Dermis blood vessel endothelial cell (primary cell): ENCODE measurements at places on chromosomes 1 and 21. TPM values are rescaled to one million over a fixed set of nuclear protein-coding genes. Genes with fewer than 3 reads are reported as not detected.
A peak's percentile ranks its signal among the peaks of the same experiment; 100 is the strongest.

Gene ELF3
- total RNA-seq = 0.14 and 0.68 TPM in 2 replicates

Gene LAMTOR5
- total RNA-seq = 24.6 and 61.4 TPM in 2 replicates

Gene TSPEAR
- total RNA-seq = 0.47 and 1.0 TPM in 2 replicates

GRCh38 chr1:244801246-244801645, 34.2 kb upstream of the COX20 start:
- DNase-seq = peak; percentile 73

DNA sequence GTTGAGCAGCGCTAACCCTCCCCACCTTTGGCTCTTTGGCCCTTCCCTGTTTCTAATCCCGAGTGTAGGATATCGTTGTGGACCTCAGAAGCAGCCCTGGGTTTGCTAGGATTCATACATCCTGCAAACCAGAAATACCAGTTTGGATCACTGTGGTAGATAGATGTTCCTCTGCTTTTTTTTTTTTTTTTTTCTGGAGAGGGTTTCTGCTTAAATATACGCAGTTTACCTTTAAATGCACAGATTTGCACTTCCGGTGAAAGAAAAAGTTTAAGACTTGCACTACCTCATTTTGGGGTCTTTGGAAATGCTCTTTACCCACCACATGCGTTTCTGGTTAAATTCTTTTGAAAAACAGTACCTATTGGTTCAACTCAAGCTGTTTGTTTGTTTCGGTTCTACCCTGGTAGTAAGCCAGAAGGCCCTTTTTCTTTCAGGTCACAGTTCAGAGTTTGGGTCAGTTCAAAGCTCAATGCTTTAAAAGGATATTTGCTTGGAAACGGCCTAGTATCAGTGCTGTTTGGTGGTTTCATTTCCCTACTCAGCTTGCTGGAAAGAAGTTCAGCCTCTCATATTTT, 908 bp downstream of the DDI2 start:
- peak; percentile 26 for DNase-seq

DNA sequence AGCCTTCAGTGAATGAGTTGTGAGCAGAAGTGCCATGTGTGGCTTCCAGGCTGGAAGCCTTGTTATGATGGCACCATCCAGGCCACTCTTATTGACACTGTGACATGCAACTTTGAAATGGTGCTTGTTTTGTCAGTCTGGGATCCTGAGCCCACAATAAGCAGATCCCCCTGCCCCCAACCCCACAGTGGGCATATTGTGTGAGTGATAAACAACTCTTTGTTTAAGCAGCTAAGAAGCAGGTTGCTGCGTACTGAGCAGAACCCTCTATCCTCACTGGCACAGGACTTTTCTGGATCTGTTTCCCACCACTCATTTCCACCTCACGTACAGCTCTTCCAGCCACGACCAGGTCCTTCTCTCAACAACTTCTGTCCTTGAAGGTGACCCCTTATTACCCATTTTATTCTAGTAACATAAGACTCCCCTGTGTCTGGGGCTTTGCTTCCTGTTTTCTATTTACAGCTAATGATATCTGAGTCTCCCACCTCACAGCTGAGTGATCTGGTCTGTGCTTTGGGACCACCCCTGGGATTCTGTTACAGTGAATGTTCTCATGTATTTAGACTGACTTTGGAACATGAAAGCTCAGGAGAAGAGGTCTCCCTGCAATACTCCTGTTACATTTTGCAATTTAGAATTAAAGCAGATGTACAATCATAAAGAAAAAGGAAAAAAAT, 375.5 kb downstream of the PCP4 start:
- DNase-seq = no peak

GRCh38 chr1:59194621-59195020, 102.3 kb upstream of the FGGY start:
- no peak for DNase-seq

DNA sequence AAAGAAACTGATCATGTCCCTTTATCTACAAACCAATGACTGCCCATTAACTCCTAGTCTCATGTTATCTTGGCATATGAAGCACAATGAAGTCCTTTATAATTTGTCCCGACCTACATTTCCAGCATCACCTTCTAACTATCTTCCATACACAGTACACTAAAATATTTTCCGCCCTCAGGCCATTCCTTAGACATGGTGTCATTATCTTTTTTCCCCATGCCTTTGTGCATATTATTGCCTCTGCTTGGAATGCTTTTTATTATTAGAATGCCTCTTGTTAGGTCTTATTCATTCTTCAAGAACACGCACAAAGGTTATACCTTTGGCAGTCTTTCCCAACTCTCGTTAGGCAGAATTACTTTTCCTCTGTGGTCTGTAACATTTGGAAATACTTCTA, 39.6 kb downstream of the ATG4C start:
- DNase-seq = no peak

DNA sequence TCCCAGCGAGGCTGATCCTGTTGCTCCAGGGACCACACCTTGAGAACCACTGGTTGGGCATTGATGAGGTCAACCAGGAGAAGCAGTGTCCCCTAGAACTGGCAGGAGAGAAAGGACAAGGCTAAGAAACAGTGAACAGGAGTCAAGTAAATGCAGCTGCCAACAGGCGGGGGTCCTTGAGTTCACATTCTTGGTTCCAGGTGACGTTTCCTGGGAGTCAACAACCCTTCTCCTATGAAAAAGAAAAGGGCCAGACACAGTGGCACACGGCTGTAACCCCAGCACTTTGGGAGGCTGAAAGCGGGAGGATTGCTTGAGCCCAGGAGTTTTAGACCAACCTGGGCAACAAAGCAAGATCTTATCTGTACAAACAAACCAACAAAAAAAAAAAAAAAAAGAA, 98.3 kb downstream of the KAZN start:
- no peak for DNase-seq

DNA sequence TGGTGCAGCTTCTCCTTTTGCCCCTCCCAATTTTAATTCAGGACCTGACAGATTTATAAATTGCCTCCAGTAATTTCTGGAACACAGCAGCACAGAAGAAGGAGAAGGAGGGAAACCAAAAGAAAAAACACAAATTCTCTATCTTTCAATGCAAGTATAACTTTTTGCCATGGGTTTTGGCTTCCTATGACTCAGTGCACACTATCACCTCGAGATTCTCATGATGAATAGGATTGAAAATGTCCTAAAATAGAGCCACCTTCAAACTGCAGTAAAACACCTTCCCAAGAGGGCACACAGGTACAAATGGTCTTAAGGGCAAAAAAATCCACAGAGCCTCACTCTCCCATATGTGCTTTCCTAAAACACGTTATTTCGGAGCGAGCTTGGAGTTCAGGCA, 113.6 kb downstream of the HLCS start:
- no peak for DNase-seq

Gene PCAT6
- total RNA-seq = 0.51 TPM in 1 of 2 replicates, not detected in the other

GRCh38 chr1:203726417-203726867, 38.5 kb upstream of the LAX1 start:
- no peak for DNase-seq

Gene PROX1
- total RNA-seq = 45.8 and 114 TPM in 2 replicates

- DNase-seq = no peak
These were observed 111.1 kb upstream of the ETV3 start for GRCh38 chr1:157249326-157249725.
